ENCODE measurements at places on chromosomes 4 and X.

GRCh38 chrX:48590203-48591103 is 6.8 kb upstream of the WDR13 start:
- DNase-seq, result no peak

DNA sequence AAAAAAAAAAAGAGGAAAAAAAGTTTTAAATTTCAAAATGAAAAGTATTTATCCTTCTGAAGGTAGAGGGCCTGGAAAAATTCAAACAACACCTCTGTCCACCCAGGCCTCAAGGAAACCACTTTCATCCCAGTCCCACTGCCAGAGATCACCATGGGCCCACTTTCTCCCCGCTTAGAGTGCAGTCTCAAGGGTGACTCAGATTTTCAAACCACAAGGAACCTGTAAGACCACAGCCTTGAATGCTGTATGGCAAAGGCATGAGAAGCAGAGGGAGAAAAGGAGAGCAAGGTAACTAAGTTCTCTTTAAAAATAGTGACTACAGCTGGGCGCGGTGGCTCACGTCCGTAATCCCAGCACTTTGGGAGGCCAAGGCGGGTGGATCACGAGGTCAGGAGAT is 87.9 kb upstream of the PACRGL start:
- peak; percentile 91 for DNase-seq

GRCh38 chrX:110743679-110744340 is 51.8 kb downstream of the CHRDL1 start:
- no peak for DNase-seq

GRCh38 chr4:51960486-51960885 is 59.7 kb downstream of the LRRC66 start:
- no peak for DNase-seq
